ENCODE measurements at places on chromosomes 5 and 9.

DNA sequence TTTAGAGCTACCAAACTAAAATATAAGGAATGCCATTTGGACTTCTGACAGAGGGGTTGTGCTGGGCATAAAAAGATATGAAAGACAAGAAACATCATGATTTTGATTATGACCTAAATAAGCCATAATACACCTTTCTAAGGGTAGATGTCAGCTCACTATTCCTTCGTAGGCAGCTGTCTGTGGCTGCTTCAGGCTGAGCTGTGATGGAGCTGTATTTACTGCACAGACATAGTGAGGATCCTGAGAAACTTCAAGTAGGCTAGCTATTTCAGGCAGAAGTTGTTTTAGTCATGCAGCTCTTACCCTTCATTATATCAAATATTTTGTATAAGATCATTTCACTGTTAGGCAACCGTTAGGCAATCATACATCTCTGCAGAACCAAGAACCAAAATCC is 511.7 kb downstream of the CDH12 start:
- no peak for DNase-seq

GRCh38 chr5:112025757-112026156 is 268.8 kb upstream of the NREP start:
- DNase-seq = no peak

- no peak for DNase-seq
Observed at GRCh38 chr9:116641292-116642059, 45.6 kb upstream of the TRIM32 start.

DNA sequence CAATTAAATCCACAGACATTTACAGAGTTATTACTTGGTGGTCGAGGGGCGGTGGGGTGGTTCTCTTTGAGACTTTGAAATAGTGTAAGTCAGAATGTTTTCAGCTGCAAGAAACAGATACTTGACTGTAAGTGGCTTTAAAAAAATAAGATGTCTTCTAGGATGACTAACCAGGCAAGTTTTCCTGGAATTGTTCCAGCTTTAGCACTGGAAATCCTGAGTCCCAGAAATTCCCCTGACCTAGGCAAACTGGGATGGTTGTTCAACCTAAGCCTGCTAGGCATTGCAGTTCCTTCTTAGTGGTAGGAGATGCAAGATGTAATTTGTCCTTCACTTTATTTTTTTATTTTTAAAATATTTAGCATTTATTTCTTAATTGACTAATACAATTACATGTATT is 169.5 kb upstream of the POC5 start:
- no peak for DNase-seq
